ENCODE measurements at places on chromosomes 12 and 14.

DNA sequence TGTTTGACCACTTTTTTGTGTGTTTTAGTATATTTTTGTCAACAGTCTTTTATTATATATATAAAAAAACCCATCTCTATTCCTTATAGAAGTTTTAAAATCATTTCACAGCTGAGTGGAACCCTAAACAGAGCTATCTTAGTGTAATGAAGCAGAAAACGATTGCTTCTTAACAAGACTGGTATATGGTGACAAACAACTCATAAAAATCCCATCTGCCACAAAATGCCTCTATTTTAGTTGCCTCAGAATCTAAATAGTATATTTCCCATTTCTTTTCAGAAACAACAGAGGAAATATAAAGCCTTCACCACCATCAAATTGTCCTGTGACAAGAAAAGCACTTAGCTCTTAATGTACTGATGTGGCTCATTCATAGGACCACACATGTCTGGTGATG lies 322.4 kb downstream of the ATP23 start:
- no peak for DNase-seq

- DNase-seq = no peak
Measured at GRCh38 chr14:56490379-56490778, 89.2 kb upstream of the TMEM260 start.

DNA sequence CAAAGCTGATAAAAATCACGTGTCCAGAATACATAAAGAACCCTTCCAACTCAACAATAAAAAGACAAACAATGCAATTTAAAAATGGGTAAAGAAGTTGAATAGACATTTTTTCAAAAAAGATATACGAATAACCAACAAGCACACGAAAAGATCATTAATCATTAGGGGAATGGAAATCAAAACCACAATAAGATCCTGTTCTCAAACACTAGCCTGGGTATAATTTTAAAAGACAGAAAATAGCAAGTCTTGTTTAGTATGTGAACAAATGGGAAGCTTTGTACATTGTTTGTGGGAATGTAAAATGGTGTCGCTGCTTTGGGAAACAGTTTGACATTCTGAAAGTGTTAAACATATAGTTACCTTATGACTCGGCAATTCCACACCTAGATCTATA lies 86.3 kb upstream of the LMNTD1 start:
- DNase-seq = no peak

- no peak for DNase-seq
Measured at GRCh38 chr14:65007202-65007601, 20.5 kb downstream of the FNTB start.

DNA sequence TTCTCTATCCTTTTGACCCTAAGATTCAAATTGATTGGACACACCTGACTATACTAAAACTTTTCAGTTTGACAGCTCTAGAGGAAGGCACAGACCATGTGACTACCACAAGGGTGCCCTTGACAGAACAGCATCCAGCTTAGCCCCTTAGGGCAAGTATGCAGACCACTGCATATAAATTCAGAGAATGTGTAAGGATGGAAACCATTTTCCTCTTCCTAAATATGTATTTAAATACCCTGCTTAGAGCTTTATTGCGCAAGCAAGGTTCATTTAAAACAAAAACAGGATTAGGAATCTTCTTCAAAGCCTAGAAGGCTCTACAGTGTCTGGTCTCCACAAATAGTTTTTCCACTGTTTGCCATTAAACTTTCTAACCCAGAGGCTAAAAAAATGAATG lies 202.8 kb downstream of the MED13L start:
- DNase-seq = no peak

- DNase-seq = peak; percentile 86
Measured at GRCh38 chr12:9064201-9064814, 51.4 kb downstream of the A2M start.

DNA sequence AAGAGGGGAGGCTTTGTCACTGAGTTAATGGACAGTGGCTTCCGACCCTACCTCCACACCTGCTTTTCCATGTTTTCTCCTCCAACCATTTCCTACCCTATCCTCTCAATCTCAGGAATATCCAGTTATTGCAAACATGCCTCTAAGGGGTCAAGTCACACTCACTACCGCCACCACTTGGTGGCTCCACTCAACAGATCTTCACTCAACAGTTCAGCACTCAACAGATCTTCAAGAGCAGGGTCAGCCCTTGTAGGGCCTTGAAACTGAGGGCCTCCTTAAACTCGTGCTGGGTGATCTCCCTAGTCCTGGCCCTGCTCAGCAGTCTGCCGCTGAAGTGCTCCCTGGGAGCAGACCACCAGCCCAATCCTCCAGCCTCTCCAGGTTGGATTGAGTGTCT lies 14.2 kb downstream of the ZNF641 start:
- DNase-seq = no peak

- no peak for DNase-seq
Measured at GRCh38 chr12:65449400-65449799, 170.9 kb downstream of the MSRB3 start.

- no peak for DNase-seq
Measured at GRCh38 chr14:22303589-22304195, 285.3 kb downstream of the DAD1 start.

DNA sequence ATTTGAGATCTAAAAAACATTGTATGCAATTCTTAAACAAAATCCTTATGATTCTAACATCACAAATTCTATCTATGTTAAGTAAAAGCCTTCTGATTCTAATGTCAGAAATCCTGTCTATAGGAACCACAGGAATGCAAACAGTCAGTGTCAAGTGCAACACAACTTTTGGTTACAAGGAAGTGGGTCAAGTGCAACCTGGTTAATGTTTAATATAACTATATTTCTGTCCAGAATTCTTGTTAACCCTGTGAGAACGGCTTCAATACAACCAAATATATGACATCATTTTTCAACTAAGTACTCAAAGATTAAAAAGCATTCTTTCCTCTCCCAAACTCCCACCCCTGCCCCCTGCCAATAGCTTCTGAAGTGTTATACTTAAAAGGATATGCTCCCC lies 107.9 kb upstream of the PLEKHA5 start:
- DNase-seq = no peak

- DNase-seq = no peak
Measured at GRCh38 chr14:66979101-66979974, 209.9 kb upstream of the GARIN2 start.

GRCh38 chr14:70663707-70664179 lies 22.0 kb downstream of the TTC9 start:
- no peak for DNase-seq

- DNase-seq = no peak
Measured at GRCh38 chr14:77031759-77032490, 3.4 kb upstream of the IRF2BPL start.

- peak; percentile 72 for DNase-seq
Measured at GRCh38 chr12:63882844-63883243, 38.3 kb downstream of the SRGAP1 start.

GRCh38 chr12:8987685-8988084 lies 1.7 kb upstream of the KLRG1 start:
- DNase-seq = no peak

GRCh38 chr14:76971549-76971948 lies 57.0 kb downstream of the IRF2BPL start:
- DNase-seq = no peak

GRCh38 chr14:76580967-76581366 lies 180.3 kb upstream of the VASH1 start:
- no peak for DNase-seq

GRCh38 chr14:64683264-64683663 lies 21.0 kb upstream of the PLEKHG3 start:
- no peak for DNase-seq

DNA sequence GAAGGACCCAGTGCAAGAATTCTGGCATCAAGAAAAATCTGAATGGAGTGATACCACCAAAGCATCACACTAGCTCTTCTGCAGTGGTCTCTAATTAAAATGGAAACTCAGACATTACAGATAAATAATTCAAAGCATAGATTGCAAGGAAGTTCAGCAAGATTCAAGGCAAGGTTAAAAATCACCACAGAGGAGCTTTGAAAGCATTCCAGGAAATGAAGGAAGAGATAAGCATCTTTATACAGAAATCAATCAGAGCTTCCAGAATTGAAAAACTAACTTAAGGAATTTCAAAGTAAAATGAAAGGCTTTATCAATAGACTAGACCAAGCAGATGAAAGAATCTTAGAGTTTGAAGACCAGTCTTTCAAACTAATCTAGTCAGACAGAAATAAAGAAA lies 20.4 kb upstream of the GLIPR1 start:
- DNase-seq = no peak

DNA sequence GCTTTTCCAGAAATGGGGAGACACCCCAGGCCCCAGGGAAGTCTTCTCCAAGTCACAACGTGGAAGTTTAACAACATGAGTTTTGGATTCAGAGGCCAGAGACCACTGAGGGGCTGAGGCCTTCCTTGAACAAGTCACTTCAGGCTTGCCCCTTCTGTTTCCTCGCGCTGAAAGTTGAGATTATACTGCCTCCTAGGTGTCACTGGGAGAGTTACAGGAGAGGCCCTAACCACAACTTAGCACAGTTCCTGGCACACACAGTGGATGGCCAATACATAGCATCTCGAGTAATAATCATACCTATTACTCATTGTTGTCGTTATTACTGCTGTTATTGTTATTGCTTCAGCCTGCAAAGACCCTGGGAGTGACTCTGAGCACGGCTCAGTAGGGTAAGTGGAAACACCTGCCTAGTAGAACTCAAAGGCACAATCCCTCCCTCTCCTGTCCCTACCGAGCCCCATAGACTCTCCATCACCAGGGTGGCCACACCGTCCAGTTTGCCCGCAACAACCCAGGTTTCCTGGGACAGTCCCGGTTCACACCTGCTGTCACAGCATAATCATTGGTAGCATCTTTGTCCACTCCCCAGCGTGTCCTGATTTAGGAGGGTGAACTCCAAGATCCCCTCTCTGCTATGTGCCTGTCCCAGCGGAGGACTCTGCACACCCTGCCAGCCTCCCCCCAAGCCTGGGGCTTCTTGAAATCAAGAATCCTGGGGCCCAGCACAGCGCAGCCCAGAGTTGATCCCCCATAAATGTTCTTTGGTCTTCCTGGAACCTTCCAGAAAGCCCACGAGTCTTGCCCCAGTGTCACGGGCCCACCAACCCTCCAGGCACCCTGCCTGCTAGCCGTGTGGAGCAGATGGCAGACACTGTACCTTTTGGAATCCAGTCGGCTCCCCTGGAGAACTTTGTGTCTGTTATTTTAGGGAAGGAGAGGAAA lies 85.0 kb downstream of the SYNE3 start:
- no peak for DNase-seq

- no peak for DNase-seq
Measured at GRCh38 chr14:79781882-79782281, 429.4 kb downstream of the DIO2 start.

- DNase-seq = no peak
Measured at GRCh38 chr14:95143808-95144620, 13.3 kb downstream of the DICER1 start.

GRCh38 chr14:93056166-93056839 lies 59.4 kb downstream of the ITPK1 start:
- no peak for DNase-seq

DNA sequence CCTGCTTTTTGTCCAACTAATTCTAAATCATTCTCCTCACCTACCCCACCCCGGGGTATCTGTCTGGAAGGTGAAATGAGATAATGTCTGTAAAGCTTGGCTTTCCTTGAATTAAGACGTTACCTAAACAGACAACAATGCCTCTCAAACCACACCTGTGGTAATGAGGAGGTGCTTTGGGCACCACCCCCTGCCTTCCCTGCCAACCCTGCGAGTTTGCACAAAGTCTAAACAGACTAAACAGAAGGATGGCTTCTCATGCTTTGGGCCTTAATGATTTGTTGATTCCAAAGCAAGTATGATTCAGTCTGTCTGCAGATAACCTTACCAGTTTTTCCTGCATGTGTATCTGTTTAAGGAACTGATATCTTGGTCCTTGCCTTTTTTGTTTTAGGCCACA lies 82.4 kb downstream of the ZFC3H1 start:
- no peak for DNase-seq

DNA sequence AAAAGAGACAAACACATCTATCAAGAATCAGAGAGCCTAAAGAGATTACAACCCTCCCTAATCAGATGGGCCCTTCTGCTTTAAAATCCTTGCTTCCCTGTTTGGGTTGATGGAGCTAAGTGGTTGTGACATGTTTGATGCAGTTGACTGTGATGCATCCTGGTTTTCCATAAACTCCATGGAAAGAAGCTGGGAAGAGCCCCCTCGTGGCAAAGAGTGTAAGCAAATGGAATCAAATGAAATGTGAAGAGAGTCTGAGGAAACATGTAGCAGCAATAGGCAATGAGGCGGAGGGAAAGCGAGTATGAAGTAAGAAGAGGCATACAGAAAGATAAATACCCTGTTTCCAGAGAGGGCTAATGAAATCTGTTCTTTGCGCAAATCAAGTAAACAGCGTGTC lies 70.4 kb upstream of the SLCO1C1 start:
- no peak for DNase-seq

DNA sequence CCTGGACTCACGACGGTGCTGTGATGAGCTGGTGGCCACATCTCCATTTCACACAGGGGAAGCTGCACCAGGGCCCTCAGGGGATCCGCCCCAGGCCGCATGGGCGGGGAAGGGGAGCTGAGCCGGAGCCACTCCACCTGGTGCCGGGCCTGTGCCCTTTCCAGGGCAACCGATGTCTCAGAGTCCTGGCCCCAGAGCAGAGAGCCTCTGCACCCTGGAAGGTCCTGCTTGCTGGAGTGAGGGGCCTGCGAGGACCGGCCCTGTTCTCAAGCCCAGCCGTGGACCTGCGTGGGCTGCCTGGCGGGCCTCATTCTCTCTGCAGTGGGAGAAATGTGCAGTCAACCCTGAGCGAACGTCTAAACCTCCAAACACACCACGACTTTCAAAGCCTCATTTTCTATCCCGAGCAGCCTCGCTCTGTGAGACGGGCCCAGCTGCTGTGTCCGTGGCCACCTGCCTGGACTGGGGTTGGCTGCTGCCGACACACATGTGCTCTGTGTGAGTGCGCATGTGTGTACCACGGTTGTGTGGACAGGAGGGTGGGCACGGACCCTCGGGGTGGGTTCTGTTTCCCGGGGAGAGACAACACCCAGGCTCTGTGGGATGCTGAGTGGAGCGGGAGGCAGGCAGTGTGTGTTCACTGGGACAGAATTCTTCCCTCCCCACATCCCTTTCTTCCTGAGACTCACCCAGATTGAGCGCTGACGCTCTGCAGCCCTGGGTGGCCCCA lies 163.5 kb downstream of the KIF26A start:
- no peak for DNase-seq

DNA sequence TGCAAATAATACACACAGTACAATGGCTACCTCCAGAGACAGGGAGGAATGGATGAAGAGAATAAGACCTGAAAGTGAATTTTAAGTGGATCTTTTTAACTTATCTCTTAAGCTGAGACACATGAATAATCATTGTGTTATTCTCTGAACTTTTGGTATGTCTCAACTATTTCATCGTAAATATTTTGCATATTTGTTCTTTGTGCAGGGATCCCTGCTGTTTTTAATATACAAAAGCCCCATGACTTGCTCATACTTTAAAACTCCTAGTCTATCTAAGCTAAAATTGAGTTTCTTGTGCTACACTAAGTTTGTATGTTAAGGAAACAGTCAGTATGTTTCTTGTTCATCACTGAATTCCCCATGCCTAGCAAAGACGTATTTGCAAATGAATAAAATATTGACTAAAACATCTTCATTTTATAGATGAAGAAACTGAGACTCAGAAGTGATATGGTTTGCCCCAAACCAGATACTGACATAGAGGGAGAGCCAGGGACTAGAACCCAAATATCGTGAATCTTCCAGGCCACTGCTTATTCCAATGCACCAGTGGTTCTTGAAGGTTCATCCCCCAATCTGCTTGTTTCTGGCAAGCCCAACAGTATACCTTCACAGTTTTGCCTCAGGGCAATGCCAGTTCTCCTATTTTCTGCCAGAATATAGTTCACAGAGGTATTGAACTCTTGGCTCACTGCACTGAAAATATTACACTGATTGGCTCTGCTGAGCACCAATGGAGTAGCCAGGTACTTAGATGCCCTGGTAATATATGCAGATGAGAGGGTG lies 356.9 kb downstream of the MED13L start:
- no peak for DNase-seq
